Non-pigmented ciliary epithelial cell (primary cell): ENCODE measurements at places on chromosomes 1 and 21.

GRCh38 chr1:67441183-67441582, 11.0 kb upstream of the SERBP1 start:
- no peak for DNase-seq

GRCh38 chr1:112296908-112297307, 99.1 kb upstream of the CTTNBP2NL start:
- no peak for DNase-seq

DNA sequence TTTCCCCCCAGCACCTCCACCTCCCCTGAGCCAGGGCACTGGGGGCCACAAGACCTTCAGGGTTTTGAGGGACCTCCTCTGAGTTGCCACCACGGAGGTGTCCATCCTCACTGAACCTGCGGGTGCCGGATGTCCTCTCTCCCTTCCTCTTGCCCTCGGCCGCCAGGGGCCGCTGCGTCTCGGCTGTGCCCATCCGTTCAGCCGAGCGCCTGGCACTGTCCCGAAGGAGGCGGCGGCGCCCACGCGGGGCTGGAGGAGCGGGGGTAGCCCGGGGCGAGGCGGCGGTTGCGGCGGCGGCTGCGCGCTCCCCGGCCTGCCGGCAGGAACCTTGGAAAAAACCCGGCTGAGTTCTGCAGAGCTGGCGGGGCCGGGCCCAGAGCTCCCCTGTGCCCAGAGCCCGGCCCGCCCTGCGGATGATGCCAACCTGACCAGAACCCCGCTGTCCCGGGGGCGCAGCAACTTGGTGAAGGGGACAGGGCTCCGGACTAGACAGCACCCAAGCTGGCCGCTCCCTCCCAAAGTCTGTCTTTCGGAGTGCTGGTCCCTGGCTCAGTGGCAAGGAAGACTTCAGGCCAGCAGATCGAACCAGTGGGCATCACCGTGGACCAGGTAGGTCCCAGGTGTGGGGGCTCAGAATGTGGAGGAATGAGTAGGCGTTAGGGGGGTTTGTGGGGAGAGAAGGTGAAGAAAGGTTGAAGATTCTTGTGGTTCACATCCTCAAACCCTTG, 3.7 kb upstream of the PPM1J start:
- DNase-seq = no peak

GRCh38 chr1:185656663-185657062, 77.5 kb upstream of the HMCN1 start:
- DNase-seq = no peak

DNA sequence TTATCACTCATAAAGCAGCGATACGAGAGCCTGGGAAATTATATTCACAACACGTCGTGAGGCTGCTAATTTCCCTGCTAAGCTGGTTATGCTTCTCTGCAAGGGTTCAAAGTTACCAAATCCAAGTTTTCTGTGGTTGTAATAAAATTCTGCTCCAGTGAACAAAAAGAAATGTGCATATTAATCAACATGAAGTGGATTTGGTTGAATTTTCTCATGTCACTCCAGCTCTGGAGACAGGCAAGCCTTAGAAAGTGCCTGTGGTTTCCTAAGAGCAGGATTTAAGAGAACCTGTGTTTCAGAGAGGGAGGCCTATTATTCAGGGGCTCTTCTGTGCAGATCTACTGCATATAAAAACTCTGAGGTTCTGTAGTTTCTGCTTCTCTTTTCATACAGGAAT, 87.5 kb downstream of the WLS start:
- DNase-seq = no peak

DNA sequence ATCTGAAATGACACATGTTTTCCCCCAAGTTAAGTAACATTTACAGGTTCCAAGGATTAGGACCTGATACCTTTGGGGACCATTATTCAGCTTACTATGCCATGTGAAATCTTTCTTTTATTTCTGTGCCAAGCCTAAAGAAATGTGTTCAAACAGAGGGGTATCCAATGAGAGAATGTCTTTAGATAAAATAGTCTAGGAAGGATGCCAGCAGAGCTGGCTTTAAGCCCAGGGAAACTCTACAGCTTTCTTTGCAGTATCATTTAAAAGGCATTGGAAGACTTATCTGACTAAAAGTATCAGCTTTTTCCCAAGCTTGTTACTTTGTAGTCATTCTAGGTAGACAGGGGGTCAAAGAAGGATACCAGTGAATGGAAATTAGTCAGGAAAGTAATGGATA, 860.4 kb downstream of the PLA2G4A start:
- peak; percentile 51 for DNase-seq

- no peak for DNase-seq
Measured at GRCh38 chr1:18581420-18581880, 49.2 kb upstream of the PAX7 start.

GRCh38 chr21:15278279-15278678, 213.5 kb upstream of the NRIP1 start:
- DNase-seq = no peak

DNA sequence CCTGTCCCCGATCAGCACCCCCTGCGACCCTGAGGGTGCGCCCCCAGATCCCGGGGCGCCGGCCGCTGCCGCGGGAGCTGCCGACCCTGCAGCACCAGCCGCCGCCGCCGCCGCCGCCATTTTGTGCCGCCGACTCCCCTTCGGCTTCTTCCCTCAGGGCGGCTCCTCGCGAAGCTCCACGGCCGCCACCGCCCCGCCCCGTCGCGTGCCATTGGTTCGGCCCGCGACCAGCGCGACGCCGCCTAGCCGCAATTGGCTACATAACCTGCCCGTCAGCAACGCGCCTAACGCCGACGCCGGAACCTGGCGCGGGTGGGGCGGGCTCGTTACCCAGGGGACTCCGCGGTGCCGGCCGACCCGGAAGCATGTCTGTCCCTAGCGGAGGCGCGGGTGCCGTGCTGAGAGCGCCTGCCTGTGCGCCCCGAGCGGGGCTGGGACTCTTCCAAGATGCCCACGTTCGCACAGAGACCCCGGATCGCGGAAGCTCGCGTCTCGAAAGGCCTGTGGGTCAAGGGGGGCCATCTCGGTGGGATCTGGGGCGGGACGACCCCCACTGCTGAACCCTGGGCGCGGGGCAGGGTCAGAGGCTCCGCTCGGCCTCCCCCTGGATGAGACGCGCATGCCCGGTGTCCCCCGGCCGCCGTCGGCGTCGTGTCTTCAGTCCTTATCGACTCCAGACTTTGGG, at the start of gene CCNL2:
Gene CCNL2 (minus strand): TSS at position 149 of the 685 bp plus-strand sequence. CDS start 29 bp downstream, at position 120.
- peak; percentile 89 for DNase-seq

DNA sequence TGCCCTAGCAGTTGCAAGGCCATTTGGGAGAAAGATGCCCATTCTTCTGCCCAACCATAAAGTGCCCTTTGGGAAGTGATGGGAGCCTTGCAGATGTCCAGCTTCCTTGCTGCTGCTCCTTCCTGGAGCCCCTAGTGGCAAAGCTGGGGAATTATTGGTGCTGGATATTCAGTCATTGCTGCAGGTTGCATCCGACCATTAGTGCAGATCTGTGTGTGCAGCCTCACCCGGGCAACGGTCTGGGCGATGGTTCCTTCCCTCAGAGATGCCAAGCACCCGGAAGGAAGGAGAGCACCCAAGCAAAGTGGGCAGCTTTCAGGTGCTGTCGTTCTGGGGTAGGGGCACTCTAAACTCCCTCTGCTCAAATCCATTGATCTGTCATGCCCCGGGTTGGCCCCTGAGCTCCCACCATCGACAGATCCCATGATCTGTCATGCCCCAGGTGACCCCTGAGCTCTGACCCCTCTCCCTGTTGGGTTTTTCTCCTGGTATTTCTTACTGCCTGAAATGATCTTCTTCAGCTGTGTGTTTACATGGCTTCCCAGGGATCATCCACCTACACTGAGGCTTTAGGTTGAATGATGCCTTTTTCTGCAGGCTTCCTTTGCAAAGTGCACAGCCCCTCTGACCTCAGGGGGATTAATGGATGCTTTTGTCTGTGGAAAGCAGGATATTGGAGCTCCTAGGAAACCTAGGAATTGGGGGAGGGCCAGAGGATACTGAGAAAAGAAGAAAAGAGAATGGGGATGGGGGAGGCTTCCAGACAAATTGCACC, 467.5 kb downstream of the PTPRU start:
- no peak for DNase-seq

DNA sequence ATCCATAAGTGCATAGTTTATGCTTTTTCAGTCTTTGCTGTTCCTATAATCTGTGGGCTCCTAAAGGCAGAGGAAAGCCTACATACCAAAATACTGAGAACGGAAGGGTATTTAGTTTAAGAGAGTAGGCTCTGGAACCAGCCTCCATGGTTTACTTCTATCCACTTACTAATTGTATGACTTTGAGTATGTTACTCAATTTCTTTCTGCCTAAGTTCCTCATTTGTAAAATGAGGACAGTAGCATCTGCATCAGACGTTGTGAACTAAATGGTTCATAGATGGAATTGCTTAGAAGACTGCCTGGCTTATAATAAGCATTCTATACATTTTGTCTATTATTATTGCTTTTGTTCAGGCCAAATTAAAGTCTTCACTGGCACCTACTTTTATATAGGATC, 111.0 kb downstream of the NTNG1 start:
- DNase-seq = no peak

- DNase-seq = no peak
Measured at GRCh38 chr1:103230061-103230460, 121.7 kb upstream of the COL11A1 start.

GRCh38 chr1:56441601-56442000, 137.8 kb downstream of the PLPP3 start:
- no peak for DNase-seq

DNA sequence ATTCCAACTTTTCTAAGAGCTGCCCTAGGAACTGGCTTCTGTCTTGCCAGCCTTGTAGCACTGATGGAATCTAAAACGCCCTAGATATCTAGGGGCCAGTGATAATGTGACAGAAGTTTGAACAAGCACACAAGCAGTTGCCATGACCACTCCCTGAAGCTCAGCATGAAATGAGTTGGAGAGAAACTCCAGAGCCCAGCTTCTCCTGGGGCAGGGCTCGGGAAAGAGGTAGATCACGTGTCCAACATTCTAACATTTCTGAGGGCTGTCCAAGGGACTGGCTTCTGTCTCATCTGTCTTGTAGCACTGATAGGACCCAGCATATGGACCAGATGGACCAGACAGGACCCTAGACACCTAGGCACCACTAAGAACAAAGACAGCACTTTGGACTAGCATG, 37.9 kb downstream of the OMA1 start:
- DNase-seq = no peak

DNA sequence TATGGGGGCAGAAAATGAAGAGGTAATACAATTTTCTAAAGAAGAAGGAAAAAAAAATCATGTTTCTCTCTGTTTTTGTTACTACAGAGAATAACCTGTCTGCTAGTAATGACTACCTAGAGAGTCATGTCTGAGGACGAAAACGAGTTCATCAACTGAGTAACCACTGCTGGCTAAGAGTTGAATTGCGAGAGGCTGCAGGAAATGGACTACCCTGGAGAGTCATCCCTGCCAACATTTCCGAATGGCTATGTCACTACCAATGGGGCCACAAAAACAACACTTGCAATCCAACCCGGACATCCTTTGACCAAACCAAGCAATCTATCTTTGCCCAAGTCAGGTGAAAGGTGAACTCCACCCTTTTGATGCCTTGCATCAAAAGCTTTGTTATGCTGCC, 120.6 kb downstream of the FCRL5 start:
- DNase-seq = peak; percentile 50

DNA sequence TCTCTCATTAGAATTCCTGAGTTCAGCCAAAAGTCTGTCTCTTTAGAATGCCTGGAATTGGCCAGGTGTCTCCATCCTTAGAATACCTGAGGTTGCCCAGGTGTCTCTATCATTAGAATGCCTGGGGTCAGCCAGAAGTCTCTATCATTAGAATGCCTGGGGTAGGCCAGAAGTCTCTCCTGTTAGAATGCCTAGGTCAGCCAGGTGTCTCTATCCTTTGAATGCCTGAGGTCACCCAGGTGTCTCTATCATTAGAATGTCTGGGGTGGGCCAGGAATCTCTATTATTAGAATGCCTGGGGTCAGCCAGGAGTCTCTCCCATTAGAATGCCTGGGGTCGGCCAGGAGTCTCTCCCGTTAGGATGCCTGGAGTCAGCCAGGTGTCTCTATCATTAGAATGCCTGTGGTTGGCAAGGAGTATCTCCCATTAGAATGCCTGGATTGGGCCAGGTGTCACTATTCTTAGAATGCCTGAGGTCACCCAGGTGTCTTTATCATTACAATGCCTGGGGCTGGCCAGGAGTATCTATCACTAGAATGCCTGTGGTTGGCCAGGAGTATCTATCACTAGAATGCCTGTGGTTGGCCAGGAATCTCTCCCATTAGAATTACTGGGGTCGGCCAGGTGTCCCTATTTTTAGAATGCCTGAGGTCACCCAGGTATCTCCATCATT, 43.0 kb downstream of the RNF187 start:
- DNase-seq = no peak

- no peak for DNase-seq
Measured at GRCh38 chr1:199303035-199303434, 664.2 kb downstream of the PTPRC start.

DNA sequence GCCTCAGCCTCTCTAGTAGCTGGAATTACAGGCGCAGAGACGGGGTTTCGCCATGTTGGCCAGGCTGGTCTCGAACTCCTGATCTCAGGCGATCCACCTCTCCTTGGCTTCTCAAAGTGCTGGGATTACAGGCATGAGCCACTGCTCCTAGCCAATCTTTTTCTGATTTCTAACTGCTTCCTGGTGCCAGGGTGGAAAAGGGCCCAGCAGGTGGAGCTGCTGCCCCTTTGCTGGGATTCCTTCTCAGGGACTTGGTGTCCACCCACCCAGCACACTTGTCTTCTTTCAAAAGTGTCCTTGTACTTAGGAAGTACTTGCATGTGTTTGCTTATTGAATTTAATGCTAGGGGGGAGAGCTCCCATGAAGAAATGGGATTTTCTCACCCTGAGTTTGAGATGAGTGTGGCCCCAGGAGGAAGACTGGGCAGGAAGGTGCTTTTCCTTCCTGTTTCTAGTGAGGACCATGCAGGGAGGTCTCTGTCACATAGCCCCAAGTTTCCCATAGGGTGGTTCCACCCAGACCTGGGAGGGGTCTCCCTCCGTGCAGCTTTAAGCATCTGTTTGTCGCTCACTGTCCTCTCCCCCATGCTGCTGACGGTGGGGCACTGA, 14.2 kb downstream of the UTP11 start:
- DNase-seq = no peak

DNA sequence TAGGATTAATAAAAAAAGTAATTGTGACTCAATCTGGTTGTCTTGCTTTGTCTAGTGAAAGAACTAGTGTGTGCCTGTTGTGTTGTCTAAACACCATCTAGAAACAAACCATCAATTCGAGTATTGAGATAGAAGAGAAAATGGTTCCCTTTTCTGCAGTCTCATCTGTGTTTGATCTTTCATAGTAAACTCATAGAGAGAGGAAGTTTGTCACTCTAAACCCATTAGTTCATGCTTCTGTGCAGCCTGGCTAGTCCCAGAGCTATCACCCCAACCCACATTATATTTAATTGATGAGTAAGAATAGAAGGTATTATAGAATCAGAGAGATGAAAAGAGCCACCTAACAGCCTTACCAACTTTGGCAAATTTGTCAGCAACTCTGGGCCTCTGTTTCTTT, 99.5 kb downstream of the TGFB2 start:
- no peak for DNase-seq

GRCh38 chr1:174871886-174872285, 127.9 kb upstream of the CACYBP start:
- no peak for DNase-seq

DNA sequence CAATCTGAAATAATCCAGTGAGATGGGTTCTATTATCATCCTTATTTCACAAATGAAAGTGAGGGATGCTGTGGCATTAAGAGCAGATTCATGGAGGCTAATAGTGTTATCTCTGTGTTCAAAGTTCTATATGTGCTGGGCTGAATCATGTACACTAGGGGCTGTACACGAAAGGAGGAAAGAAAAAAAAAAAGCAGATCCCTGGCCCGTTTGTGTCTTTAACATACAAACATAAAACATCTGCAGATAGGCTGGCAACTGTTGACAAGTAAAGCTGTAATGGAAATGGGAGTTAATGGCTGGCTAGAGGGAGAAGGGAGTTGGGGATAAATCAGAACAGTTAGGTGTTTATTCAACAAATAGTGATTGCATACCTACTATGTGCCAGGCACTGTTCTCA, 3.1 kb downstream of the WNT2B start:
- DNase-seq = no peak
